ENCODE measurements at places on chromosomes 3 and 15.

GRCh38 chr3:76245622-76246021, 460.3 kb upstream of the ZNF717 start:
- DNase-seq: no peak

GRCh38 chr15:41860049-41860828, 21.6 kb downstream of the PLA2G4B start:
- DNase-seq: no peak

DNA sequence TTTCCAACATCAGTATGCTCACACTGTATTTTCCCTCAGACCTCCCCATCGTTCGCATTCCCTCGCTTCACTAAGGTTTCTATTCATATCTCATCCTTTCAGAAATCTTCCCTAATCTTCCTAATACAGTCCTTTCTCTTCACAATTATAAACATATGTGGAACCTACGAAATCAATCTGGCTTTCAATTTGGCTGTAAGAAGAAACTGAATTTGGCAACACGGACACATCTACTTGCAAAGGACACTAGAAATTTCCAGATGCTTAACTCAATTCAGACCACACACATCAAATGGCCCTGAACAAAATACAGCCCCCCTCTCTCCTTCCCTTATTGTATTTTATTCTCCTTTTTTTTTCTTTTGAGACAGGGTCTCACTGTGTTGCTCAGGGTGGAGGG, 39.1 kb upstream of the TM4SF19 start:
- DNase-seq: no peak

- no peak for DNase-seq
Observed at GRCh38 chr15:98714922-98715321, 66.6 kb downstream of the IGF1R start.

GRCh38 chr15:100033140-100033857, 300.1 kb upstream of the LYSMD4 start:
- no peak for DNase-seq

GRCh38 chr15:29711531-29711930, 110.7 kb downstream of the TJP1 start:
- no peak for DNase-seq

DNA sequence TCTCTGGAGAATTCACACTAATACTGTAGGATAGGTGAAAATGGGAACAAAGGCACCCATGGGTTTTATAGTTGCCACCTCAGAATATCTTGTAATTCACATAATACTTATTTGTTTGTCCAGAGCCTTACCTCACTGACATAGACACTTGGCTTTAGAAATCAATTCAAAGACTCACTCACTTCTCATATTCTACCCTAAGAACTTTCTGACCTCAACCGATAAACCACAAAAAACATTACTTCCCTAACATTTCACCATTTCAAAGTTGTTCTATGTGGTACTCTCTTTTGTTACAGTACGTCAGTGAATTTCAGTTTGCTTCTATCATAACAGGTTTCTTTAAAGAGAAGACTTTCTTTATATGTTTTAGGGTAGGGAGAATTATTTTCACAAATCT, 359.3 kb downstream of the IGSF11 start:
- DNase-seq: no peak

DNA sequence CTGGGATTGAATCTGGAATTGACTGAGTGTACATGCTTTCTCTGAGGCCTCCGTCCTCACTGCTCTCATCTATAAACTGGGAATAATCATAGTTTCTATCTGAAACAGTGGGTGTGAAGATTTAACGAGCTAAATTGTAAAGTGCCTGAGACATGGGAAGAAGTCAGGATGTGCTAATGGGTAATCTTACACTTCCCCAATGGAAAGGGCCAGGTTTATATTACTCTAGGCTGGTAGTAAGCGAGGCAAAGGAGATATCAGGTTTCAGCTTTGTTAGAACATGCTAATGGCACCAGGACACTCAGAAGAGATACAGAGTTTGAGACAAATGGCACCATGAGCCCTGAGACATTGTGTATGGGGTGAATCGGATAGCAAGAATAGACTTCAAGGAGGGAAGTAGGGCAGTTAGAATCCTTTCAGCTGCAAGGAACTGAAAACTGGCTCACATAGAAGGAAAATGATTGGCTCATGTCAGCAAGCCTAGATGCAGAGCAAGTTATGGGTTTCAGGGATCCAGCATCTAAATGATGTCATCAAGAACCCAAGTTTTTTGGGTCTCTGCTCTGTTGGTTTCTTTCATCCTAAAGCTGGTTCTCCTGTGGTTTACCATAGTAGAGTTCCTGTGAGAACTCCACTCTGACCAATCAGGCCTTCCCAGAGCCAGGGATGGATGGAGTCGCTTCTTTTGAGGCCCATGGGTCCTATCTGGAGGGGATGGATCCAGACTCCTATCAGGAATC, 21.8 kb downstream of the FLNB start:
- no peak for DNase-seq

- no peak for DNase-seq
Observed at GRCh38 chr15:80482696-80483095, 78.5 kb downstream of the ARNT2 start.

DNA sequence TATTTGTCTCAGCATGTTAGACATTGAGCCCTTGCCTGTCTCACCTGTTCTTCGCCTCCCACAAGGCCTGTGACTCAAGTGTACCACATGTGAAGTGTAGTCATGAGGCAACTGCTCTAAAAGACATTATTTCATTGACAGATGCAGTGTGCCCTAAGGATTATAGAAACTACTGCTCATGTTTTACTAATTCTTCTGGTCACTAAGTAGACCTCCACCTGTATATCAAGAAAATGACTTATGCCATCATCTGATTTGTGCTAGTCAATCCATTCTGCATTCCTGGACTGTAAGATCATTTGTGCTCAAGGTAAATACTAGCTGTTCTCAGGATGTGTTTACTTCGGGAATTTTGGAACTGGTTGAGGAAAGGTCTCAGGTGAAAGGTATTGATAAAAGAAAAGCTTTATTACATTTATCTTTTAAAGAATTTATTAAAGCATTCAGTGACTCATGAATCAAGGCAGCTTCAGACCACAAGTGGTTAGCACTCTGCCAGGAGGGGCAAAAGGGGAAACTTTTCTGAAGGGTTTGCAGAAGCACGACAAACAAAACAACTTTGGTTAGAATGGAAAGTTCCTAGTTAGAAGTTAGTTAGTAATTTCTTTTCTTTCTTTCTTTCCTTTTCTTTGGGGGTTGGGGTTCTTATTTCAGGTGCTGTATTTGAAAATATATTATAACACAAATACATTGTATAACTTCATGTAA, 465.3 kb upstream of the CBLB start:
- no peak for DNase-seq

- peak; percentile 22 for DNase-seq
Observed at GRCh38 chr15:72285927-72286516, 13.7 kb upstream of the PARP6 start.

GRCh38 chr3:49466085-49466484, 4.0 kb upstream of the DAG1 start:
- no peak for DNase-seq

GRCh38 chr15:59993950-59994401, 10.1 kb upstream of the FOXB1 start:
- no peak for DNase-seq

GRCh38 chr3:49495023-49495422, 25.0 kb downstream of the DAG1 start:
- DNase-seq: no peak

DNA sequence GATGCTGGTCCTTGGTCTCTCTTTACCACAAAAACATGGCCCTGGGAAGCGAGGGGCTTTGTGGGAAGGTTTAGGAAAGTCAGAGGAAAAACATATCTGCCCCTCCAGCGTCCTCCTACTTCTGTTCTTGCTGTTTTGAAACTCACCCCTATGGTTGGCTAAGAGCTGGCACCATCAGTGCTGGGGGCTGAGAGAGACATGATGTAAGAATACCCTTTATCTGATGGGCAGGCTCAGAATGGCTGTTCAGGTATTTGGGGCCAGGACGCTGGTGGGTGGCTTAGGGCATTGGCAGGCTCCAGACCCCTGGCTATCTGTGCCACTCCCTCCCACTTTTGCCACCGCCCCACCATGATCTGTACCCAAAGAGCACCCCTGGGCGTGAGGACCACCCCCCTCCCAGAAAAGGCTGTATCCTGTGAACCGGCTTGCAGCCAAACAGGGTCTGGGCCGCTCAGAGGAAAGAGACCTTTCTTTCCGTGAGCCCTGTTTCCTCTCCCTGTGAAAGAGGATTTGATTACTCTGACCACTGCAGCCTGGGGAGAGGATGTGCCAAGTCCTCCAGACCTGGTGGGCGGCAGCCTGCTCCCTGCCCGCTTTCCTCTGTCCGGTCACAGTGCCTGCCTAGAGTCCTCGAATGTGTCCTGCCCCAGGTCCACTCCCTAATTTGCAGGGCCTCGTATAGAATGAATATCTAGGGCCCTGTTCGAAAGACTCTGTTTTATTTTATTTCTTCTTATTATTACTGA, 61.3 kb upstream of the SLC6A6 start:
- no peak for DNase-seq

GRCh38 chr3:144491333-144491732, 519.7 kb downstream of the DIPK2A start:
- no peak for DNase-seq

GRCh38 chr15:28021281-28022039, 77.7 kb downstream of the OCA2 start:
- no peak for DNase-seq

DNA sequence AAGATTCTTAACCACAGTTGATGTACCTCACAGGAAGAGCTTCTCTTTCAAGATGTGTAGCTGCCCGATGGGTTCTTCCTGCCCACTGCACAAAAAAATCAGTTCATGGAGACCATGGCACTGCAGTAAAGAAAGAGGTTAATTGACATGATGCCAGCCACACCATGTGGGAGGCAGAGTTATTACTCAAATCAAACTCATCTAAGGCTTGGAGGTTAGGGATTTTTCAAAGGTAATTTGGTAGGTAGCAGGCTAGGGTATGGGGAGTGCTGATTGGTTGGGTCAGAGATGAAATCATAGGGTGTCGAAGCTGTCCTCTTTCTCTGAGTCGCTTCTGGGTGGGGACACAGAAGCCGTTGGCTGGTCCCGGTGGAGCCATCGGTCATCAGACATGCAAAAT, 57.4 kb upstream of the BDH1 start:
- DNase-seq: no peak

DNA sequence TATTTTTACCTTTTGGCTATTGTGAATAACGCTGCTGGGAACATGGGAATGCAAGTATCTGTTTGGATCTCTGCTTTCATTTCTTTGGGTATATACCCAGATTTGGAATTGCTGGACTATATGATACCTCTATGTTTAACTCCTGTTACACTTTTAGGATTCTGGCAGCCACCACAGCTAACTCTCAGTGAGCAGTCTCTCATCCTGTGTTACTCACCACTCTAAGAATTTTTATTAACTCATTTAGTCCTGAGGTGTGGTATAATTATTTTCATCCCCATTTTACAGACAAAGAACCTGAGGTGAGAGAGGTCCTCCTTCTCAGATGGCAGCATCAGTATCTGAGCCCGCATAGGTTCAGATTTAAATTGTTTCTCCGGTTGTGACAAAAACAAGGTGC, 1.1 kb downstream of the SPATA12 start:
- no peak for DNase-seq

GRCh38 chr15:84890670-84891162, 6.3 kb downstream of the SLC28A1 start:
- DNase-seq: no peak

DNA sequence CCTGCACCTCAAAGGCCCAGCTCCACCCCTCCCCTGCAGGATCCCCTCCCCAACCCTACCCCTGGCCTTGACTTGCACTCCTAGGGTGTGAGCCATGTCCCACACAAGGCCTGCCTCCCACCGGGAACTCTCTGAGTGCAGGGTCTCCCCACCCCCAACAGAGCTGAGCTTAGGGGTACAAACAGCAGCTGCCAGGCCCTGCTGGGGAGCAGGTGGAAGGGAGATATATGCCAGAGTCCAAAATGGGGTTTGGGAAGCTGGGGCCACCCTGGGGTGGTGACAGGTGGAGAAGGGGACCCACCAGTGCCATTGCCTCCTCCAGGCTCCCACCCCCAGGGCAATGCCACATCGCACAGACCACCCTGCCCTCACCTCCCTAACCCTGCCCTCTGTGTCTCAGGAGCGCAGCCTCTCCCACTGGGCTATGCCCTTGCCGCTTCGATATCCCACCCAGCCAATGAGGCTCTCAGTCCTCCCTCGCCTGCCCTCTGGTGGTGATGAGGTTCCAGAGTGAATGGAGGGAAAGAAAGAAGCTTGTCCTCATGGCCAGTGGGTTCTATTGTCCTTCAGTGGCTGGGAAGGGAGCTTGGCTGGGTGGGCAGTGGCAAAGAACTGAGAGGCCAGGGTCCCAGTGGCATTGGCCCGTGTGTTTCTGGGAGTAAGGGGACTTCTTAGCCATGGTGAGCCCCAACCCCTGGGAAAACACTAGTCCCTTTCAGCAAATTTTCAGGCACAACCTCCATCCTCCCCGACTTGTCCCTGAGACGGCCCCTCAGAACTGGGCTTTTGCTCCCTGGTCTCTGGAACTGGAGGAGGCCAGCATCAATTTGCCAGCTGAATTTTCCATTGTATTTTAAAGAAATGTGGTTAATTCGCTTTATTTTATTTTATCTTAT, 46.8 kb downstream of the CYP11A1 start:
- peak; percentile 36 for DNase-seq

GRCh38 chr3:58329150-58329921, 3.4 kb upstream of the PXK start:
- DNase-seq: no peak

- no peak for DNase-seq
Observed at GRCh38 chr3:122493296-122493695, 21.4 kb downstream of the KPNA1 start.

All from stimulated activated CD8-positive, alpha-beta memory T cell treated with anti-CD3 and anti-CD28 coated beads, Interleukin-2, amount 100 ng/mL, for 48 hours (primary cell).